ENCODE measurements at places on chromosomes 12 and 14. TPM values are rescaled to one million over a fixed set of nuclear protein-coding genes. Genes with fewer than 3 reads are reported as not detected.
A peak's percentile ranks its signal among the peaks of the same experiment; 100 is the strongest.

- H3K27me3 ChIP-seq, result no peaks in the 10 kb centered on the region
- no peak overlapping the region for H3K27ac ChIP-seq
- H3K4me3 ChIP-seq, result no peak overlapping the region
- DNase-seq, result no peak
These were observed 17.1 kb upstream of the FAM234B start for GRCh38 chr12:13027032-13027431.

GRCh38 chr12:124365726-124366430 lies 71.0 kb downstream of the RFLNA start:
- no peaks in the 10 kb centered on the region for H3K27me3 ChIP-seq
- DNase-seq, result no peak
- peaks cover 58% of the 10 kb centered on the region for H3K4me1 ChIP-seq
- no peak overlapping the region for H3K4me3 ChIP-seq

GRCh38 chr14:31440280-31440679 lies 17.0 kb downstream of the DTD2 start:
- H3K4me1 ChIP-seq, result peaks cover 22% of the 10 kb centered on the region
- no peak overlapping the region for H3K4me3 ChIP-seq
- H3K36me3 ChIP-seq, result no peaks in the 10 kb centered on the region
- no peaks in the 10 kb centered on the region for H3K27me3 ChIP-seq

DNA sequence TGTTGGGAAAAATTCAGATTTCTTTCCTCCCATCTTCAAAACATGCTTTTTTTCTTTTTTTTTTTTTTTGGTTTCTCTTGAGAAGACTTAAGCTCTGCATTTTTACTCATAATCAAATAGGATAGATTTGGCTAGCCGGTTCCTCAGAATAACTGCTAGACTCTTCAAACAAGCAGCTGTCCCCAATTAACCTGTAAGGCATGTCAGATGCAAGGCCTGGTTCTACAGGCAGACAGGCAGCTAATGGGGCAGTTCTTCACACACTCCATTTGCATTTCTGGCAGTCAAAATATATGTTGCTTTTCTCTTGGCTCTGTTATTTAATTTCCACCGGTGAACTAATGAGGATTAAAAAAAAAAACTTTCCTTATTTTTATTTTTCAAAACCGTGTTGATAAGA lies 228.0 kb upstream of the ATP2B1 start:
- H3K27ac ChIP-seq, result no peak overlapping the region
- H3K36me3 ChIP-seq, result no peaks in the 10 kb centered on the region
- no peaks in the 10 kb centered on the region for H3K4me1 ChIP-seq
- no peaks in the 10 kb centered on the region for H3K27me3 ChIP-seq
- no peak overlapping the region for H3K4me3 ChIP-seq

DNA sequence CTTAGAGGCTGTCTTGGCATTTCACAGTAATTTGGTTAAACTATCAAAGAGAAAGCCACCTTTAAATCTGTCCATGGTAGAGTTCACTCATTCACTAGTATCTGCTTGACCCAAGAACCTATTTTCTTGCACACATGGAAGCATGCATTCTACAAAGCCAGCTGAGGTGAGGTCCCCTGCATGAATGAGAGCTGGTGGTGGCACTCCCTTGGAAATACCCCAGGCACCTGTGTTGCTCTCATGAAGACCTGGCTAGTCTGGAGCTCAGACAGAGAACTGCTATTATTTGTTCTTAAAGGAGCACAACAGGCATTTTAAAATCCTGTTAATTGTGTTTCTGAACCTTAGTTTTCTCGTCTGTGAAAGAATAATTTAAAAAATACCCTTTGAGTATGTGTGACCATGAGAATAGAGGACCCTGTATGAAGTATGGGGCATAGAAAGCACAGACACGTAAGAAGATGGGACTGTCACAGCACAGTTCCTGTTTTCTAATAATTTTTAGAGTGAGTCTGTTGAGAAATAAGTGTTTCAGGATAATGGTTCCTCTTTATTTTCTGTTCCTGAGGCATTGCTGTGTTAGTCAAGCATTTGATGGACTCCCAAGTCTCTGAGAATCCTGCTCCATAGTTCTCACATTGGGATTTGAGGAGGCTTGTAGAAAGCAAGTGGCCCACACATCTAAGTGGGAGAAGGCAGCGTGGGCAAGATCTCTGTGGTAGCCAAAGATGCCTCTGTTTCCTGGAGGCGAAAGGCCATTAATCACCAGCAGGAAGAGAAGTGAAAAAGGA lies 10.9 kb downstream of the RGS6 start:
- H3K4me3 ChIP-seq, result no peak overlapping the region
- H3K36me3 ChIP-seq, result no peaks in the 10 kb centered on the region
- no peaks in the 10 kb centered on the region for H3K4me1 ChIP-seq
- no peaks in the 10 kb centered on the region for H3K27me3 ChIP-seq
- no peak overlapping the region for H3K27ac ChIP-seq

GRCh38 chr12:130818635-130819576 lies 20.1 kb downstream of the STX2 start:
- no peaks in the 10 kb centered on the region for H3K36me3 ChIP-seq
- no peak overlapping the region for H3K27ac ChIP-seq
- no peak overlapping the region for H3K4me3 ChIP-seq
- peak; percentile 59 for DNase-seq
- no peaks in the 10 kb centered on the region for H3K27me3 ChIP-seq

The SMCO2 gene
- total RNA-seq, result not detected
